Lower lobe of right lung (tissue), 2 donors: ENCODE measurements at places on chromosomes 4 and X. TPM values are rescaled to one million over a fixed set of nuclear protein-coding genes. Genes with fewer than 3 reads are reported as not detected.

- no peaks in the 10 kb centered on the region for H3K4me1 ChIP-seq
- H3K36me3 ChIP-seq: peaks cover 49% of the 10 kb centered on the region
- no peak for DNase-seq
- H3K27me3 ChIP-seq: no peaks in the 10 kb centered on the region
- no peak overlapping the region for H3K27ac ChIP-seq
- H3K4me3 ChIP-seq: no peak overlapping the region
Measured at GRCh38 chrX:40063555-40063954, 34.2 kb downstream of the BCOR start.

GRCh38 chr4:106718548-106718947, 317.6 kb downstream of the DKK2 start:
- no peak overlapping the region for H3K4me3 ChIP-seq
- H3K27ac ChIP-seq: no peak overlapping the region
- DNase-seq: no peak

- no peaks in the 10 kb centered on the region for H3K27me3 ChIP-seq
- DNase-seq: no peak
- no peak overlapping the region for H3K4me3 ChIP-seq
- H3K4me1 ChIP-seq: no peaks in the 10 kb centered on the region
- no peaks in the 10 kb centered on the region for H3K36me3 ChIP-seq
Measured at GRCh38 chr4:66693694-66694093, 851.6 kb downstream of the CENPC start.

SH3RF1 gene
- 34.2 TPM for total RNA-seq
